ENCODE measurements at places on chromosomes 2 and 18. TPM values are rescaled to one million over a fixed set of nuclear protein-coding genes. Genes with fewer than 3 reads are reported as not detected.

Gene APCDD1
- total RNA-seq: 5.6 TPM

Gene C2orf69
- total RNA-seq: 18.1 TPM

- DNase-seq: no peak
Measured at GRCh38 chr18:59377613-59378337, 18.7 kb upstream of the LMAN1 start.

GRCh38 chr2:143398781-143399180, 269.6 kb downstream of the ARHGAP15 start:
- no peak for DNase-seq

DNA sequence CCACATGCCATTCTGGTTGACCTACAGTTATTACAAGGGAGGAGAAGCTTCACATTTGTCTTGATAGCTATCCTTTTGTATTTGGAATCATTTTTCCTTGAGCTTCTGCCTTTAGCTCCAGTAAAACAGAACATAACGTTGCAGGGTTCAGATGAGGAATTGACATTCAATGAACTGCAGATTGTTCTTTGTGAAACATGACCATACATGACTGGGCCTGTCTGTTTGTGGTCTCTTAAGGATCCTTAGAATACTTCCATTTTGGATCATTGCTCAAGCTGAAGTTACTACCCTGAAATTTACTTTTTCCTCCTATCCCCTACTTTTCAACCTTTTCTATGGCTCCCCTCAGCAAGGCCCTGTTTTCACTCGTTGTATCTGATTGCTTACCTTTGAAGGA, 1281.7 kb upstream of the CELF4 start:
- DNase-seq: no peak

- DNase-seq: no peak
Measured at GRCh38 chr2:39645826-39646225, 19.9 kb upstream of the TMEM178A start.

- no peak for DNase-seq
Measured at GRCh38 chr2:206480161-206480560, 36.8 kb downstream of the ADAM23 start.

DNA sequence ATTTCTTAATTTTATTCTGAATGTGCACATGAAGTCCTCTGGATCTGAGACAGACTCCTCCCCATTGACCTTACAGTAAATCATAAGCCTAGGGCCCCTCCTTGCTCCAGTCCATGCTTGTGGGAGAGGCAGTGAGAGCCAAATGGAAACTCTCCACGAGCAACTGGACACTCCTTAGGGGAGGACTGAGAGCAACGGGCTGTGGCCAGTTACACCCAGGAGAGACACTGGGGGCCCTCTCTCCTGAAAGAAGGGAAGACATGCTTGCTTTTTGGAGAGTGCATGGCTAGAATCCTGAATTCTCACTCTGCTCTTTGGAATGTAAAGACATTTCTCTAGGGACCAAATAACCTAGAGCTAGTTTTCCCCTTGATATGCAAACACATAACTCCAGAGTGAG, 49.0 kb upstream of the BIN1 start:
- DNase-seq: peak; percentile 31

GRCh38 chr2:226467221-226467620, 332.4 kb downstream of the IRS1 start:
- DNase-seq: no peak
